ENCODE measurements at places on chromosomes 13 and 19. TPM values are rescaled to one million over a fixed set of nuclear protein-coding genes. Genes with fewer than 3 reads are reported as not detected.

PPM1N gene
- not detected for total RNA-seq

MIR17HG gene
- 8.3 TPM for total RNA-seq

POU2F2 gene
- 14.8 TPM for total RNA-seq

LACC1 gene
- total RNA-seq: 0.89 TPM

SULT2A1 gene
- total RNA-seq: 6.8 TPM

SERP2 gene
- total RNA-seq: 3.1 TPM

CYP2A7 gene
- not detected for total RNA-seq

B3GNT3 gene
- 25.7 TPM for total RNA-seq

ADPRHL1 gene
- 2.4 TPM for total RNA-seq

RPL21 gene
- total RNA-seq: 942 TPM

DNA sequence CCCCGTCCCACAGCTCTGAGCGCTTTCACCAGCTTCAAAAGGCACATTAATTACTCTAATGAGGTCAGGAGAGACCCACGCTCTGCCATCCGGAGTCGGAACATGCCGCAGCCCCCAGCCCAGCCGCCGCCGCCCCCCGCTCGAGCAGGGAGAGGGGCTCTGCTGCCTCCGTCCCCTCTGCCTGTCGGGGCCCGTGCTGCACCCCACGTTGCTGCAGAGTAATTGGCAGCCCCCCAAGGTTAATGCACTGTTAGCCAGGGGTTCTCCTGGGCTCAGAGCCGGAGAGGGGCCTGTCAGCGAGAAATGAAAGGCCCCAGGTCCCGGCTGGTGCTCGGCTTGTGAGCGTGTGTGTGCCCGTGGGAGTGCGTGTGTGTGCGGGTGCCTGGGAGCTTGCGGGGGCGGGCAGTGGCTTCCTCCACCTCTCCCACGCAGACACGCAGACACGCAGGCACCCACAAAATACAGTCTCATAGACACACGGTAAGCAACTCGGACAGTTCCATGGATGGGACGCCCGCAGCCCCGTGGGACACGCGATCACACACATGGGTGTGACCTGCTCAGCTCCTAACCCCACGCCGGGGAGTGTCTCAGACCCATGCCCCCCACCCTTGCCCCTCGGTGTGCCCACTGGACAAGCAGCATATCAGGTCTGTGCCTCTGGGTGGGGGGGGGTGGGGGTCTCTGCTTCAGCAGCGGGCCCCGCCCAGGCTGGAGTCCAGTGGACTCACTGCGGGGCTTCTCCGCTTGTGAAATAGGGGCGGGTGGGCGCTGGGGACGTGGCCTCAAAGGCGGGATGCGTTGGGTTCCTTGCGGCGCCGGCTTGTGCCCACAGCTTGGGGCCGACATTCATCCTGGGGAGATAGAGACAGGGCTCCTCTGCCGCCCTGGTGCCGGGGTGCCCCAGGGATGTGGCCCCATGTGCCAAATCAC, 4.8 kb upstream of the EFNA2 start:
- DNase-seq: no peak

DNA sequence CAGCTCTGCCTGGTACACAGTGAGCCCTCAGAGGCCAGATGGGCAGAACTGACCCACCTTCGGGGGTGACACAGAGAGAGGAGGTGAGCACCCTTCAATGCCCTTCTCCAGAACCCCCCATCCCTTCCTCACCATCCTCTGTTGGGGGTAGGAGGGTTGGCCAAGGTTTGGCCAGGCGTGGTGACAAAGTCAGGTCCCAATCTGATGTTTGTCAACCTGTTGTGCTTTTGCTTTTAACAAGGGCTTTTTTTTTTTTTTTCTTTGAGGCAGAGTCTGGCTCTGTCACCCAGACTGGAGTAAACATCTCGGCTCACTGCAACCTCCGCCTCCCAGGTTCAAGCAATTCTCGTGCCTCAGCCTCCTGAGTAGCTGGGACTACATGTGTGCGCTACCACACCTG, 7.3 kb downstream of the PTGIR start:
- DNase-seq: no peak

- peak; percentile 89 for DNase-seq
Observed at GRCh38 chr13:98672947-98673613, 79.4 kb downstream of the SLC15A1 start.

DNA sequence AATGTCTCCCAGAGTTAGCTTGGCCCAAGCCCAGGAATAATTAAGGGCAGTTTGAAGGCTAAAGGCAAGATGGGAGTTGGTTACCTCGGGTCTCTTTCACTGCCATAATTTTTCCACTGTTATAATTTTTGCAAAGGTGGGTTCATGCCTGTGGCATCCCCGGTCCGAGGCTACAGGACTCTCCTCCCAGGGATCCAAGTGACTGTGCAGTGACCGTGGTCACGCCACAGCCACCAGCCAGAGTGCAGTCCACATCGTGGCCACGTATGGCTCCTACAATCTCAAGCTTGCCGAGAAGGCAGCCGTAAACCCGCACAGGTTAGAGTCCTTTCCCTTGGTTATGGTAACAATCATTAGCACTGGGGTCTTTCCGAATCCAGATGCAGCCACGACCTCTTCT, 36.8 kb downstream of the C13orf46 start:
- no peak for DNase-seq

- DNase-seq: peak; percentile 66
Observed at GRCh38 chr19:14510311-14511228, 7.6 kb downstream of the DNAJB1 start.

- DNase-seq: no peak
Observed at GRCh38 chr13:31818236-31818635, 78.9 kb downstream of the RXFP2 start.

- no peak for DNase-seq
Observed at GRCh38 chr13:95117092-95117491, 184.2 kb downstream of the ABCC4 start.

GRCh38 chr13:29761815-29762214, 88.6 kb downstream of the UBL3 start:
- no peak for DNase-seq

GRCh38 chr19:50152578-50152977, 10.5 kb downstream of the IZUMO2 start:
- DNase-seq: no peak

GRCh38 chr19:498977-499623, 2.8 kb downstream of the MADCAM1 start:
- DNase-seq: no peak

DNA sequence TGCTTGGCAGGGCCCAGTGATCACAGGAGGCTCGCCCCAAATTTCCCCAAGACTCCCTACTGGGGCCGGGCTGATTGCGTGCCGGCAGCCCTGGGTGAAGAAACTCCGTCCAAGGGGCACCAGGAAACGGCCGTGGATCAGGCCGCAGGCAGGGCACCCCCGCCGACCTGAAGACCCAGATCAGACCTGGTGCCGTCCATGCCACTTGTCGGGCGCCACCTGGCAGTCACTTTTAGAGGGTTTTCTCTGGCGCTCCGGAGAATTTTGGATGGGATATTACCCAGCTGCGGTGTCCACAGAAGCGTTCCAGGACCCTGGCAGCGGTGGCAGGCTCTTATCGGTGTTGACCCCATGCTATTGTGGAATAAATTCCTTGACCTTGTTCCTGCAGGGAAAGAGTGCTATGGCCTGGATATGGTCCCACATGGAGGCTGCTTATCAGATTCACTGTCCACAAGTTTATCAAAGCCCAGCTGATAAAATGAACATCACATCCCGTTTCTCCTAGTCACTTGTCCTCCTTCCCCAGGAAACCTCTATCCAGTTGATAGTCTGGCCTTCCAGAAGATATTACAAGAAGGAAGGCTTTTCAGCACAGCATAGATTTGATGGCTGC, 38.2 kb downstream of the IGFL2 start:
- no peak for DNase-seq

- DNase-seq: peak; percentile 10
Observed at GRCh38 chr13:32211813-32212212, 103.3 kb downstream of the ZAR1L start.
